Amniotic stem cell (primary cell): ENCODE measurements at places on chromosomes 6 and 20.
A peak's percentile ranks its signal among the peaks of the same experiment; 100 is the strongest.

- no peak for DNase-seq
Measured at GRCh38 chr6:31400467-31401289, 2.7 kb upstream of the MICA start.

DNA sequence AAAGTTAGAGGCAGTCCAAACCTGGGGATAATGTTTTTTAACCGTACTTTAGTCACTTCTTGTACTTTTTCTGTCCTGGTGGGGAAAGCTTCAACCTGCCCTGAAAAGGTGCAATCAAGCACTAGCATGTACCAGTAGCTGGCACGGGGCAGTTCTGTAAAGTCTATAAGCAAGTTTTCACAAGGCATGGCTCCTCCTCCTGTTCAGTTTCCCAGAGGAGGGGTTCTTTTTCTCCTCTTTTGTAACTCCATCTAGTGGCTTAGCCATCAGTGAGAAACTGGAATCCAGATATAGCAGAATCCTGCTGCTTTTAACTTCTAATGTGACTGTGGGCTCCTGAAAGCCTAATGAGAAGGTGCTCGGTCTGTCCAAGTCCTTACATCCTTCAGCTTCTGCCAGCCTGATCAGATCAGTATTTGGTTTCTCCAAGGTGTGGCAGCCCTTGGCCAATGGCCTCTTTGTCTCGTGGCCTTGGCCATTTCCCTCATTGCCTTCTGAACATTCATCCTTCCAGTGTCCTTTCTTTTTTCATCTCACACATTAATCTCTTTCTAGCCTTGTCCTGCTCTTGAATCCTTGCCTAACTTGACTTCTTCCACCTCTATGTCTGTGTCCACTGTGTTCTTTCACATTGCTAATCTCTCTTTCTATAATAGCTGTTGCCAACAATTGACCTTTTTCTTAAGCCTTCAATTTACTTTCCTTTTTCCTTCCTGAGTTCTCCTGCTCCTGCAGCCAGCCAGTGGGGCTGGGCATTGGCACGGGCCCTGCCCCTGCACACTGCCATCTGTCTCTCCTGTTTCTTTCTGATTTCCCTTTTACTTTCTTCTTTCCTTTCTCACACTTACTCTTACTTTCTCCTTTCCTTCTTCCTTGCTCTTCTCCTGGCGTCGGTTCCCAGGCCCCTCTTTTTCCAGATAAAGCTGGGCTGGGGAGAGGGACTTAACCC, 222.0 kb upstream of the SYNCRIP start:
- no peak for DNase-seq

- DNase-seq: no peak
Measured at GRCh38 chr20:37881601-37882343, 21.2 kb upstream of the VSTM2L start.

- peak; percentile 66 for DNase-seq
Measured at GRCh38 chr6:134097114-134097707, 44.8 kb upstream of the SLC2A12 start.

DNA sequence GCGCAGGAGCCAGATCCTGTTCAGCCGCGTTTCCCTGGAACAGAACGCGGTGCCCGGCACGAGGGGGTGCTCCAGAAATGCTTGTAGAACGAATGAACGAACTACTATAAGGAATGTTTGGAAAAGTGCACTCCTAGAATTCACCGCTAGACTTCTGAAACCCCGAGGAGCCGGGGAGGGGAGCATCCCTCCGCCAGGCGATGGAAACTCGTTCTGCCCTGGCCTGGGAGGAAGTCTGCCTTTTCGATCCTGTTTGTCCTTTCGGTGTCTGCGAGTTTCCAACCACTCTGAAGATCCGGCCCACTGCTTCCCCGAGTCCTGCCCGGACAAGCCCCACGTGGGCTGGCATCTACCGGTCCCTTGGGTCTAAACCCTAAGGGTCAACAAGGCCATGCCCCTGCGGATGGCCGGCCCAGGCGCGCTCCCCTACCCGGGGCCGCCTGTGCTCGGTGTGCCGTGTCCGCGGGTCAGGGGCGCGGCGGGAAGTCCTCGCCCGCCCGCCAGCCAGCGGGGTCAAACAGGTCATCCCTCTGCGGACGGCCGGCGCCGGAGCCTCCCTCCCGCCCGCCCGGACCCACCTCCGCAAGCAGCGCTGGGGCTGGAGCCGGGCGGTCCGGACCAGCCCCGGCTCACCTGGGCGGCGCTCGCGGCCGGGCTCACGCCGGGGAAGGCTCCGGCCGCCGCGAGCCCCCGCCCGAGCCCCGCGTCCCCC, 526 bp downstream of the SULF2 start:
- DNase-seq: no peak

GRCh38 chr20:36435592-36436541, 105.5 kb upstream of the MYL9 start:
- DNase-seq: no peak

DNA sequence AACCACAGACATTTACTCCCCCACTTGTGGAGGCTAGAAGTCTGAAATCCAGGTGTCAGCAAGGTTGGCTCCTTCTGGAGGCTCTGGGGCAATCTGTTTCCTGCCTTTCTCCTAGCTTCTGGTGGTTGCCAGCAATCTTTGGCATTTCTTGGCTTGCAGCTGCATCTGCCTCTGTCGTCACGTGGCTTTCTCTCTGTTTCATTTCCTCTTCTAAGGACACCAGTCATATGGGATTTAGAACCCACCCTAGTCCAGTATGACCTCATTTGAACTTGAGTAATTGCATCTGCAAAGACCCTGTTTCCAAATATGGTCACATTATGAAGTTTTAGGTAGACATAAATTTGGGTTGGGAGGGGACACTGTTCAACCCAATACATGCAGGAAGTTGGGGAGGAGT, 56.2 kb upstream of the EPB41L1 start:
- no peak for DNase-seq

DNA sequence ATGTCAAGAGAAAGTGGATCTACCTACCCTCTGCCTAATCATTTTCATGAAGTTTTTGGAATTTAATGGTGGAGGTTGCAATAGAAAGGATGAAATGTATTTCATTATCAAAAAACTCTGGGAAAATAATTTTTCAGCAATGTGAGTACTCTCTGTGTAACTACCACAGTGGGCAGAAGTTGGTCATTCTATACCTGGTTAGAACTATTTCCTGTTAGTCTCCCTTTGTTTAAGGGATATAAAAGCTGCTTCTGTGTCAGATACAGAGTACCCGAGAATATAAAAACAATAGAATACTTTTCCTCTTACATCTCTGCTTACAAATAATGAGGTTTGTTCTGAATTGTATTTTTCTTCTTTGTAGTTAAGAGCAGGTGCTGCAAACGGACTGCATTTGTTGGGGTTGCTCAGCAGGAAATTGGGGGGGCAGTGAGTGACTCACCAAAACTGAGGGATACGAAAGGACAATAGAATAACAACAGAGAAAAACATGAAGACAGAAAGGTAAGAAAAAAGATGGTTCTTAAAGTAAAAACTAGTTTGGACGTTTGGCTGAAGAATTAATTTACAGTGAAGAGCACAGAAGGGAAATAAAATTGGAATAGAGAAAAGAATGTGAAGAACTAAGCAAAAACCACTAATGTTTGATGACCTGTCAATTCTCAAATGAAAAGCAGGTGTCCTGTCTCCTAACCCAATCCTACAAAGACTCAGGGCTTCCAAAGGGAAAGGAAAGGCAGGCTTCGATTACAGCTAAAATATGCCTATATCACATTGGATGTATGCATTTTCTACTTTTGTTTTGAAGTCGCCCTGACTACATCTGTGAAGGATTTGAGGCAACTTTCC, 703.1 kb downstream of the RFPL4B start:
- no peak for DNase-seq

GRCh38 chr6:36428911-36429310, 13.7 kb downstream of the PXT1 start:
- no peak for DNase-seq

DNA sequence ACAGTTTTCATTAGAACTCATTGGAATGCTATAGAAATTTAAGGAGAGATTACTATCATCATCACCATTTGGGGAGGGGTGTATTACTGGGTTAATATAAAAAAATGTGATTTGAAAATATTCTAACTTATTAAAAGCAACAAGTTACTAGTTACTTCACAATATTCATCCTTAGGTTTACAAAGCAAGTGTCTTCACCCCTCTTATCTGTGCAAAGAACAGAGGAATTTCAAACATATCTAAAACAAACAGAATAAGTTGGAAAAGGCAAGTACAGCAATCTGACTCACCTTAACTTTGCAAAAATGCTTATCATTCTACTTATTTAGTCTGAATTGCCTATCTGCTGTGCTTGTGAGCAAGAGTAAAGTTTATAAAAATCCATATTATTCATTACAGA, 32.9 kb downstream of the DCBLD1 start:
- DNase-seq: no peak

GRCh38 chr6:15569035-15569995, 93.5 kb downstream of the DTNBP1 start:
- no peak for DNase-seq

DNA sequence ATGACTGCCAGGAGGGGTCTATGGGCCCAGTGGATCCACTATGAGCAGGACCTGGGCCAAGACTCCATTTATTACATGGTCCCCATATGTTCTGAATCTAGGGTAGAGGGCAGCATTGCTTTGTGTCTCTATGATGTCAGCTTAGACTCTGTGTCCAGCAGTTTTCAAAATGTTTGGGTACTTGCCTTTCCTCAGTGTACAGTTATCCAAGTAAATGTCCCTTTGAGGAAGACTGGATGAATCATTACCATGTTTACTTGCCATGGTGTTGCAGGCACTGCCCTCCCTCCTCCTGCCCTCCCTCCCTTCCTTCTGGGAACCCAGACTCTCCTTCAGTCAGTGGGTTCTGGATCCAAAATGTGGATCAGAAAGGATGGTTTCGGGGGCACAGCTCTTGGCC, 108.6 kb downstream of the NRN1 start:
- no peak for DNase-seq

DNA sequence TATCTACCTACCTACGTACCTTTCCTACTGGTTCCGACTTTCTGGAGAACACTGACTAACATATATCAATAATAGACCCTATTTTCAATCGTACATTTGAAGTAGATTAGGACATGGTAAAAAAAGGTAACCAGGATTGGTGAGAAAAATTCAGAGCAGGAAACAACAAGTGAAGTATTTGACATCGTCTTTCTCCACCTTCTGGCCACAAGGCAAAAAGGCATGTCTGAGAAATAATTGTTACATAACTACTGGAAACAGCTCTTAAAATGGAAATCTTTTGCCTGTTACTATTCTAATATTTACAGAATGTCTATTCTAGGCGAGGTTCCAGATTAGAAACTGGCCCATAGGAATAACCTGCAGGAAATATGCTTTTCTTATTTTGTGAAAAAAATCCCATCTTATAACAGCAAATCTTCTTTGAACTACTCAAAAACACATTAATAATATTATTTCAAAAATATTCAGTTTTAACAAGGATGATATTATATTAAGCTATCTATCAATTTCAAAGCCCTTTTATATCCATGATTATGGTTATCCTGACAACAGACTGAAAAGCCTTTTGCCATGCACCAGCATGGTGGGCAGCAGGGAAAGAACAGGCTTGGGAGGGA, 80.8 kb downstream of the RCAN2 start:
- DNase-seq: no peak

DNA sequence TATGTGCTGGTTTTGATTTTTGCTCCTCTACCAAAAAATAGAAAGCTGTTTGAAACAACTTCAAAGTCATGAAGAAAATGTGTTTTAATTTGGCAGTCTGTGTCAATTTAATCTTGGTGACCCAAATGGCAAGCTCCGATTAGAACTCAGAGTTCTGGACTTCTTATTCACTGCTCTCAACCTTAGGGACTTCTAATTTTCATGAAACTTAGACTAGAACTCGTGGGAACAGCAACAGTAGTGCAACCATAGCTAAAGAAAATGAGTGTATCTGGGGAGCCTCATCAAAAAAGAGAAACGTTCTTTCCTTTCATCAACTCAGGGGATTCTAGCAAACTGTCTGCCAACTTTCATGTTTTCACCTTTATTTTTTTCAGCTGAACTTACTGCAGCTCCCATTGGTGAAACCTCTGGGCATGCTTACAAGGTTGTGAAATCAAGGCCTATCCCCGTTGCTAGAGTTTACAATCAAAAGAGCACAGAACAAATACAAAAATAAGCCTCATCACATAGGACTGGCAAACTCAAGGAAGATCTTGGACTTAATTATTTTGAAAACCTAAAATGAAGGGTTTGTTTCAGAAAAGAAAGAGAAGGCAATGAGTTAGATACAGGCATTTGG, 114.0 kb upstream of the HSF2 start:
- DNase-seq: no peak

DNA sequence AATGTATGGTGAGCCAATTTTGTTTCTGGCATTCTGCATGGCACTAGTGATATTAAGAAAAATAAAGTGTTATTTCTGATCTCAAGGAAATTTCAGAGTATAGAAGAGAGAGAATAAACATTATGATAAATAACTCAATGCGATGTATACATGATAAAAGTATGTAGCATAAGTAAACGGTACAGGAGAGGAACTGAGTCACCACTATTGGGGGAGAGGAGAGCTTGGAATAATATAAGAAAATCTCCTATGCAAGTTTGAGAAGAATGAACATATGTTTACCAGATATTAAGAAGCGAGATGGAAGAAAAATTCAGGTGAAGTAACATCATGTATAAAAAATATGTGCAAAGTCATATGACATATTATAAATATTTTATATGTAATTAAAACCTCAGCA, 1230.3 kb upstream of the CITED2 start:
- DNase-seq: no peak

DNA sequence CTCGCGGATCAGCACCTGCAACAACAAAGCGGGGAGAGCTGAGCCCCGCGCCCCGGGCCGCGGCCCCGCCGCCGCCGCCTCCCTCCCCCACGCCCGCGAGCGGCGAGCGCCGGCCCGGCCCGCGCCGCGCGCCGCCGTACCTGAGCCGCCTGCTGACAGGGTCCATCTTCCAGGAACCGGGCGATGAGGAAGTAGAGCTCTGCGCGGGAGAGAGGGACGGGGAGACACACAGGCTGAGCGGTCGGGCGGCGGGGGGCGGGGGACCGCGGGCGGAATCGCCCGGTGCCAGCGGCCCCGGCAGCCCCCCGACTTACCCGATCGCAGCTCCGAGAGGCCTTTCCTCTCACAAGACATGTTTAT, 359 bp downstream of the PHIP start:
- no peak for DNase-seq

- no peak for DNase-seq
Measured at GRCh38 chr6:100381111-100381510, 83.6 kb downstream of the SIM1 start.

GRCh38 chr6:82989736-82990290, 75.8 kb downstream of the UBE3D start:
- DNase-seq: no peak

DNA sequence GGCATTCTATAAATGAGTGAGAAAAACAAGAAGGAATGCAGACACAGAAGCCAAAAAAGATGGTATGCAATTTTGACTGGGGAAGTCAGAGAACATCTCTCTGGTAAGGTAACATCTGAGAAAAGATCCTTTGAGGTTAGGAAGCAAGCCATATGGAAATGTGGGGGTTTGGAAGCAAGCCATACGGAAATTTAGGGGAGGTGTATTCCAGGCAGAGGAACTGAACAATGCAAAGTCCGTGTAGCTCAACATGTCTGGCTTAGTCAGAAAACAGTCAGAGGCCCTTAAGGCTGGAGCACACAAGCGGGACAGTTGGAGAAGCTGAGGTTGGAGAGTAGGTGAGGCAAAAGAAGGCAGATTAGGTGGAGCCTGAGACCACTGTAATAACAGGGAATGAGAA, 35.3 kb downstream of the RALGAPA2 start:
- no peak for DNase-seq

- no peak for DNase-seq
Measured at GRCh38 chr6:125279961-125280360, 21.8 kb downstream of the HDDC2 start.
